ENCODE measurements at places on chromosomes 5 and 9.

DNA sequence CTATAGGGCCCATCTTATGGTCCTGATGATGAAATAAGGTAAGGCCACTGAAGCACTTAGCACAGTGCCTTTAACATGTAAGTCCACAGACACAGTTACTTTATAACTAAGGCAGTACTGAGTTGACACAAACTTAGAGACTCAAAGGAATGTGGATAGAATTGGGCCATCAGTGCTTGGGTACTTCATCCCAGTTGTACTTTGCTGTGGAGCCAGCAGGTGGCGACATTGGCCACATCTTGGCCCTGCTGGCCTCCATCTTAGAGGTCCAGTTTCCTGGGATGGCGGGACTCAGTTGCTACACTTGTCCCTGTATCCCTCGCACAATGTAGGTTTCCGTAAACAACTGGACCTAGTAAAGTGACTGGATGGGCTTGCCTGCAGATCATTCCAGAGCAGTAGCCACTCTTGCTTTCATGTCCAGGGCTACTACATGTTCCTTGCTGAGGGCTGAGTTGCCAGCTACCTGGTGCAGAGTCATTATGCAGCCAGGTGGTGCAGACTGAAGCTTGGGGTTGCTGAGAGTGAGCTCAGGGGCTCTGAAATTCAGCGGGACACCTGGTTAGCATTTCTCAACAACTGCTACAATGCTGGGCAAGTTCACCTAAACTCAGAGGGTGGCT, 10.6 kb downstream of the MTAP start:
- peak; percentile 79 for DNase-seq

DNA sequence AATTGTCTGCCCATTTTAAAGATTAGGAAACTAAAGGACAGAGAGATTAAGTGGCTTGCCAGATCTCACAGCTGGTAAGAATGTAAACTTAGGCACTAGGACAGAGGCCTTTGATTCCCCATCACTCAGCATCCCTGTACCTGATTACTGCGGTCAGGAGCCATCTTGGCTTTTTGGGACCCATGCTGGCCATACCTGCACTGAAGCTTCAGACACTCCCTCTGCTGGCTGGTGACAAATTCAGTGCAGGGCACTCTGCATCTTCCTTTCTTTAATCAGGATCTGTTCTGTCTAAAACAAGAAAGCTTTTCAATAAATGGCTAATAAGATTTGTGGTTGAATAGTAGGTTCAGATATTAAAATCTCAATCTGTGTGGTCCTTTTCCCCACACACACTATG, 215.5 kb upstream of the RORB start:
- DNase-seq, result no peak

DNA sequence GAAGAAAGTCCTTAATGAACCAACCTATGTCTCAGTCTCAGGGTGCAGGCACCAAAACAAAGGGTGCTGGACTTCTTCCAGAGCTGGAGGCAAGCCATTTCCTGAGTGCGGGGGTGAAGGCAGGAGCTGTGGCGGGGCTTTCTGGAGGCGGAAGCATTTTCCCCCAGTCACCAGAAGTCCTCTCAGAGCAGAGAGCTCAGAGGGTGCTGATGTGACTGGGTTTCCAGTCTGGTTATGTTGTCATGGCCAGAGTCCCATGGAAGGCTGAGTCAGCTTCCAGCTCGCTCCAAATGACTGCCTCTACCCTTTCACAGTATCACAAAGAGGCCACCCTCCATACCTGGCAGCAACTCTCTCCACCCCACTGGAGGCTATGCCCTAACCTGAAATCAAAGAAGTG, 86.0 kb downstream of the TRPC7 start:
- DNase-seq, result no peak

- DNase-seq, result no peak
These were observed 139.7 kb downstream of the TSSK1B start for GRCh38 chr5:113295111-113295539.

DNA sequence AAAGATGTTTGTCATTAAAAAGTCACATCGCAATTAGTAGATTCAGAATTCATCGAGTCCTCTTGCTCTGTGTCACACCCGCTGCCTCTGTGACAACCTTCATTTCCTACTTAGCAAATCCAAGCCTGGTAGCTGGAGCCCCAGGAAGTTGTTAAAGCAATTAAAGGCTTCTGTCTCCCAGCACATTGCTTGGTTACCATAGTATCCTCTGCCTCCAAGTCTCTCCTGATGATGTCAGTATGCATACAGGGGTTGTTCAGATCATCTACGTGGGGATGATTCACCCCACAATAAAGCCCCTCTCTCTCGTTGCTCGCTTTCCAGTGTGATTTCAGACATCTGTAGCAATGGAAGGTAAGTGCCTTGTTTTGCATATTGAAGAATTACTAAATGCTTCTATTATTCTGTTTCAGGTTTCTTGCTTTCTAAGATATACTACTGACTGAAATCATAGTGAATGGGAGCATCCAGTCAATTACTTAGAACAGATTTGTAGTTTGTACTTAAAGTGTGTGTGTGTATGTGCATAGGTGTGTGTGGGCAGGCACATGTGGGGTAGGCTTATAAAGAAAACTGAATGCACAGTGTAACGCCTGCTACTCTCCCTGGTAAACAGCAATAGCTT, 52.9 kb downstream of the PAM start:
- DNase-seq, result no peak

- no peak for DNase-seq
These were observed 251.4 kb upstream of the TRIM32 start for GRCh38 chr9:116435706-116436105.

Measured in NCI-H2227 treated with DMSO at 0.1 percent for 48 hours (cell line).